ENCODE measurements at places on chromosomes 5 and 9. TPM values are rescaled to one million over a fixed set of nuclear protein-coding genes. Genes with fewer than 3 reads are reported as not detected.

- no peak for DNase-seq
Measured at GRCh38 chr5:100828898-100829356, 74.2 kb downstream of the ST8SIA4 start.

DNA sequence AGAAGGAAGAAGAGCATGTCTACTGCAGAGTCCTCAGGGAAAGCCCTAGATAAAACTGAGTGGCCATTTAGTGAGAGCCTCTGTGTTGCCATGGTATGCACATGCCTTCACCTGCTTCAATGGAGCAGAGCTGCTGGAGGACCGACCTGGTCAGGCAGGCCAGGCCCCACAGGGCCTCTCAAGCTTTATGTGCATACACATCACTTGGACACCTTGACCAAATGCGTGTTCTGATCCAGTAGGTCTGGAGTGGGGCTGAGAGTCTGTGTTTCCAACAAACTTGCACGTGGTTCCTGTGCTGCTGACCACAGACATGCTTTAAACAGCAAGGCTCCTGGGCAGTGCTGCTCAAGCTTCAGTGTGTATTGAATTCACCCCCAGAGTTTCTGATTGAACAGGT lies 51.4 kb upstream of the SLC2A8 start:
- no peak for DNase-seq

GRCh38 chr9:137506274-137506673 lies 43.9 kb downstream of the PNPLA7 start:
- no peak for DNase-seq

DNA sequence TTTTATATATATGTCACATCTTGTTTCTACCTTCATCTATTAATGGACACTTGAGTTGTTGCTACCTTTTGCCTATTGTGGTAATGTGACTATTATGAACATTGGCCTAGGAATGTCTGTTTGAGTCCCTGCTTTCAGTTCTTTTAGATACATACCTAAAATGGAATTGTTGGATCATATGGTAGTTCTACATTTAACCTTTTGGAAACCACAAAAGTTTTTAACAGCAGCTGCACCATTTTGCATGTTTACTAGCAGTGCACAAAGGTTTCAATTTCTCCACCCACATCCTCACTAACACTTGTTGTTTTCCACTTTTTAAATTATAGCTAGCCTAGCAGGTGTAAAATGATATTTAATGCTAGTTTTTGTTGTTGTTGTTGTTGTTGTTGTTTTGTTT lies 88.4 kb downstream of the GALNT10 start:
- no peak for DNase-seq

- DNase-seq: no peak
Measured at GRCh38 chr5:160835818-160836528, 16.0 kb downstream of the ATP10B start.

GRCh38 chr5:66074901-66075300 lies 69.2 kb upstream of the SREK1 start:
- DNase-seq: no peak

The CDC20B gene
- total RNA-seq: 0.07 TPM

DNA sequence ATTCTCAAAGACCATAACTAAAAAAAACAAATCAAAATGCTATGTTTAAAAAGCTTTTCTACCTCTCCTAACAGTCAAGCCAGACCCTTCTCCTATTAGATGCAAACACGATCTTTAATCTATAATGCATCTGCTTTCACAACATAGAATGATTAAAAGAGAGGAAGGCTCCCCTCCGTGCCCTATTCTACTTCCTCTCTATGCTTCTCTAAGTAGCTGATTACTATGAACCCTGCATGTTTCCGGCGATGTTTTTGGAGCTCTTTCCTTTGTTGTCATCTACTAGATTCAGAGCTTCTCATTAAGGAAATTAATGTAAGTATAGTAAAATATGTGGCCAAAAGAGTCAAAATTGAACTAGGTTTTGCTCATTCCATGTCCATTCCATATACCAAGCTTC lies 29.2 kb upstream of the CEP120 start:
- no peak for DNase-seq

The APC gene
- 22.7 TPM for total RNA-seq

The LECT2 gene
- not detected for total RNA-seq

The NDUFS6 gene
- total RNA-seq: 22.3 TPM

The MOB3B gene
- 1.3 TPM for total RNA-seq

All from activated T-cell treated with anti-CD3 and anti-CD28 coated beads, Interleukin-2, amount 50 U/mL, for 72 hours (primary cell).